Nephron progenitor cell (in vitro differentiated cells): ENCODE measurements at places on chromosomes 6 and 20.

- no peak for DNase-seq
Measured at GRCh38 chr6:87342829-87343228, 1.8 kb upstream of the C6orf163 start.

- DNase-seq: peak; percentile 59
Measured at GRCh38 chr6:28953039-28953584, 29.3 kb upstream of the TRIM27 start.

DNA sequence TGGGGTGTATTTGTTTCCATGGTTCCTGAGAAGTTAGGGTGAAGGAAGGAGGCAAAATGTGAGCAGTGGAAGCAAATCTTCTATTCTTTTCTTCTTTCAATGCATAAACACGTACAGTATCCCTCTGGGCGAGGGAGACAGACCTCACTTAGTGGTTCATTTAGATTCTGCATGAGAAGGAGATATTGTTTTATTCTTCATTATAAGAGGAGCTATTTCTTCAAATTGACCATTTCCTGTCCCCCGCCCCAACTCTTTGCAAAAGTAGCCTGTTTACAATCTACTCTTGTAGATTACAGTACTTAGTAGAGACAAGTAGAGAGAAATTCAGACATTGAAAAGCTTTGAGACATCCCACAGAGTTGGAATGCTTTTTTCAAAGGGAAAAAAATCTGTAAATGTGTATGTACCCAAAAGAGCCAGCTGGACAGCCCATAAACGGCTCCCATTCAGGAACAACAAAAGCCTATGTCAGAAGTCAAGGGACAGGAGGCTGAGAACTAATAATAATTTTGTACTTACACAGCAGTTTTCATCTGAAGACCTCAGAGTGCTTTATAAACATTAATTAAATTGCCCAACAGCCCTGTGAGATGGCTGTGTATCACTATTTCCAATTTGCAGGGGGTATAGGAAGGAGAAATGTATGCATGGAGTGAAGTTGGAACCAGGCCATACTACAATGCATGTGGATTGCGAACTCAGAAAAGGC, 23.9 kb downstream of the CD83 start:
- DNase-seq: no peak

- no peak for DNase-seq
Measured at GRCh38 chr6:70673601-70674000, 5.9 kb downstream of the SMAP1 start.

DNA sequence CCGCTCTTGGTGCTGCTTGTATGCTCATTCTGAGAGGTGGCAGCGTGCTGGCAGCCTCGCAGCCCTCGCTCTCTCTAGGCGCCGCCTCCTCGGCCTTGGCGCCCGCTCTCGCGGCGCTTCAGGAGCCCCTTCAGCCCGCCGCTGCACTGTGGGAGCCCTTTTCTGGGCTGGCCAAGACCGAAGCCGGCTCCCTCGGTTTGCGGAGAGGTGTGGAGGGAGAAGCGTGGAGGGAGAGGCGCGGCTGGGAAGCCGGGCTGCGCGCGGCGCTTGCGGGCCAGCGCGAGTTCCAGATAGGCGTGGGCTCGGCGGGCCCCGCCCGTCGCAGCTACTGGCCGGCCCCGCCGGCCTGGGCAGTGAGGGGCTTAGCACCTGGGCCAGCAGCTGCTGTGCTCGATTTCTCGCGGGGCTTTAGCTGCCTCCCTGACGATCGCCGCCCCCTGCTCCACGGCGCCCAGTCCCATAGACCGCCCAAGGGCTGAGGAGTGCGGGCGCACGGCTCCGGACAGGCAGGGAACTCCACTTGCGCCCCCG, 19.5 kb upstream of the FAM8A1 start:
- peak; percentile 28 for DNase-seq

- no peak for DNase-seq
Measured at GRCh38 chr6:133017581-133017980, 203.2 kb downstream of the RPS12 start.

GRCh38 chr20:53073636-53074415, 101.7 kb downstream of the TSHZ2 start:
- no peak for DNase-seq

DNA sequence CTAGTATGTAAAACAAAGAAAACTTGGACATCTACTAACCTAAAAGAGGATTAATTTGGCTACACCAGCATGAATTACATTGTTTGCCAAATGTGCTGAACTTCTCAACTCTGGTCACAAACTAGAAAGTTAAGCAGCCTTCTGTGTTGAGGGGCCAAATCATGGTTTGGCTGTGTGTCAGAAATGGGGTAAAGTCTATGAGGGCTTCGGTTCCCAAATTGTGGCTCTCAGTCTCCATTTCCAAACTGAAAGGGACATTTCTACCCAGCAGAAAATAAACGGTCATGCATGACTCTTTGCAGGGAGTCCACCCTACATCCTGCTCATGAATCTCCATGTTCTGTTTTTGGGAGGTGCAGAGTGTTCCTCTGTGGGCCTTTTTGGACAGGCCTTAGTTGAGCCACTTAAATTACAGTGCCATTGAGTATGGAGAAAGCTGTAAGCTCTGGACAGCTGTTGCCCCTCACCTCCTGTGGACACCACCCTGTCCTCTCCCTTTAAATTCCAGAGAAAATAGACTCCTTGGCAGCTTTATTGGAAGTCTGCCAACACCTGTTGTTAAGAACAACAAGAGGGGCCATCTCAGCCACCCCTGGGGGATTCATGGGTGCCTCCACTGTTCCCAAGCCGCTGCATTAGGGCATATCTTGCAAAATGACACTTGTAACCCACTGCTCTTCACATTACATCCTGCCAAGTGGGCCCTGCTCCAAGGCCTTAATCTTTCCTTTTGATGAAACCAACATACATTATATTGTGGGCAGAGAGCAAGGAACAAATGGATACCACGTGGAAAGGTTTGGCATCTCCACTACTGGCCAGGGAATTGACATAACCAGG, 27.5 kb upstream of the SNRPC start:
- no peak for DNase-seq

DNA sequence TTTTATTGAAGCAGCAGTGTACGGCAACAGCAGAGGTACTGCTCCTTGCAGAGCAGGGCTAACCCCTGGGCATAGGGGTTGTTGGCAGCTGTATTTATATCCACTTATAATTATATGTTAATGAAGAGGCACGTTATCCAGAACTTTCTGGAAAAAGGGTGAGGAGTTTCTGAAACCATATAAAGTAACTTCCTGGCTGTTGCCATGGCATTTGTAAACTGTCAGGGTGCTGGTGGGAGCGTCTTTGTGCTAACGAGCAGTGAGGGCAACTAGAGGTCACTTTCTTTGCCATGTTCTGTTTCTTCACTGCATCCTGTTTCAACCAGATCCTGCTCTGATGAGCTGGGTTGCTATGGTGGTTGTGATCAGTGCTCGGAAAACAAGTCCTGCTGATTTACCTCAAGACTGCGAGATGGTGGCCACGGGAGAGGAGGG, 11.1 kb upstream of the ARFGEF2 start:
- no peak for DNase-seq

DNA sequence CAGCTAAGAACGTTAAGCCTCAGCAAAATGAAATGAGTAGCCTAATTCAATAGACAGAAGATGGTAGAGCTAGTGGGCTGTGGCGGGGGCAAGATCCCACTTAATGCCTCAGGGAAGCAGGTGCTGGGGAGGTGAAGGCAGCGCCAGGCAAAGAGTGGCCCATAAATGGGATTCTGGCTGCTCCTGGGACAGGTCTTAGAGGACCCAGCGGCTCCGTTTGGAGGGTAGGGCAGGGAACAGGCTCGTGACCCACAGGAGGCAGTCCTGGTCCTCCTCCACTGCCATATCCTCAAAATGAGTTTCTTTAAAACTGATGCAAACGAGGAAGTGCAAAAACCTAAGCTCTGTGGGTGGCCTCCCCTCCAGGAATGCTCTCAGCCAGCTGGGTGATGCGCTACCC, 32.7 kb downstream of the SAYSD1 start:
- no peak for DNase-seq

GRCh38 chr6:161355696-161356095, 81.8 kb upstream of the AGPAT4 start:
- DNase-seq: no peak

DNA sequence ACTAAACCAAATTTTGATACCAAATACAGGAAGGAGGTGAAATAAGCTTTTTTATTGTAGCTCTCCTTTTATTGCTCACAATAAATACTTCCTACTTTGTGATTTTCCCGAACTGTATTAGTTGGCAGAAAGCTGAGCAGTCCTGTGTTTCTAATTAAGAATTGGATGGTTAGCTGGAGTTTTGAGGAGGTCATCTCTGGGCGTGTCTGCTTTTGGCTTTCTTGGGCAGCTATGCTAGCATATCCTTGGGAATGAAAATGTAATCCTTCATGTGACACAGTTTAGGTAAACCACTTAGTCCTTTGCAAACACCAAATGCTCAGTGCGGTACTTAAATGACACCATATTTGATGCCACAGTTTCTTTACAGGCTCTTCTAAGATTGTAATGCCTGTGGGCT, 67.5 kb downstream of the MTHFD1L start:
- no peak for DNase-seq

DNA sequence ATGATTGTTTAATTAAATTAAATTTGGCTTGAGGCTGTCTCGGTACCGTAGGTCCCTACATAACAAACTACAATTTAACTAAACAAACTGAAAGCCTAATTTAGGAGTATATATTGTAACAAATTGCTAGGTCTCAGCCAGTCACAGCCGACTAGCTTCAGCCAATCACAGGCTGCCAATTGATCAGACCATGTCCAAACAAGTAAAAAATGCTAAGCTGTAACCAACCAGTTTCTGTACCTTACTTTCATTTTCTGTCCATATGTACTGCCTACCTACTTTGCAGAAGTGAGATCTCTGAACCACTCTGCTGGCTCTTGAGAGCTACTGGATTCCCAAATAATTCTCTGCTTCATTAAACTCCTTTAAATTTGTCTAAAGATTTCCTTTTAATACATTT, 648.0 kb upstream of the GJE1 start:
- DNase-seq: no peak

GRCh38 chr20:50009521-50010454, 27.0 kb downstream of the SNAI1 start:
- peak; percentile 67 for DNase-seq

DNA sequence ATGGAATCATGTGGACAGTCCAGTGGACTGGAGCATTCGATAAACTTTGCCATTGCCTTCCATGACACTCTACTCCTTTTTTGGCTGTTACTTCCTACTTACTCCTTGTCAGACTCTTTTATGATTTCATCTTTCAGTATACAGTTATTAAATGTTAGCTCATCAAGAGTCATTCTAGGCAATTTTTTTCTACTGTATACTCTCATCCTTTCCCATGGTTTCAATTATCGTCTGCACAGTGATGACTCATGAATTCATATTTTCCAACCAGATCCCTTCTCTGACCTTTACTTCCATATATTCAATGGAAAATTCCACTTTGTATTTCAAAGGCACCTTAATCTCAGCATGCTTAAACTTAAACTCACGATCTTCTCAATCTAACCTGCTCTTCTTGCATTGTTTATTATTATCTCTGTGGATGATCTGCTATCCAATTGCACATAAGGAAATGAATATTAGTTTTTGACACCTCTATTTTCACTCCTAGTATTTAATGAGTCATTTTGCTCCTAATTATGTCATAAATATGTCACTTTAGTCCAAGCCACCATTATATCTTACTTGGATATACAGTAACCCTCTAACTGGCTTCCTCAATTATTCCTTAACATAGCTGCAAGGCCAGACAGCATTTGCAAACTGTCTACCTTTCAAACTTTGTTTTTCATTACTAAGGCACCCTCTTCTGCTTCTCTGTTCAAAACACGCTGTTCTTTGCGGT, 427.5 kb downstream of the PHF3 start:
- no peak for DNase-seq

DNA sequence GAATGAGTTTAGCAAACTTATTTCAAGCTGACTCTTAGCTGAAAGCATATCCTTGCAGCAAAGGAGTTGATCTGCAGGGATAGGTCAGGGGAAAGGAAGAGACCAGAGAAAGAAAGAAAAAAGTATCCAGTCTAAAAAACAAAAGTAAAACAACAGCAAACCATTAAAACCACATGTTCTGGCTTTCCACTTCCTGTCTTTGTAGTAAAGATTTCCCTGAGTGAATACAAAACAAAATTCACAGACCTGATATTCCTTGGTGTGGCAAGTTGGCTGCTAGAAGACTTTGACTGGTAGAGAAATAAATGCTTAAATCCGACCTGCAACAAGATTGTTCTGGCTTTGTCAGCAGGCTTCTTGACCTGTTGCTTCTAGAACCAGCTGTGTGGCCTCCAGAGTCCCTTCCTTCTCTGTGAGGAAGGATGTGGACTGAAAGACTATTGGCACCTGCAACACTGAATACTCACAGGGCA, 23.4 kb upstream of the MCM3 start:
- DNase-seq: no peak

GRCh38 chr20:51182571-51182970, 159.7 kb upstream of the KCNG1 start:
- no peak for DNase-seq

- DNase-seq: no peak
Measured at GRCh38 chr20:22423190-22423832, 161.1 kb downstream of the FOXA2 start.

DNA sequence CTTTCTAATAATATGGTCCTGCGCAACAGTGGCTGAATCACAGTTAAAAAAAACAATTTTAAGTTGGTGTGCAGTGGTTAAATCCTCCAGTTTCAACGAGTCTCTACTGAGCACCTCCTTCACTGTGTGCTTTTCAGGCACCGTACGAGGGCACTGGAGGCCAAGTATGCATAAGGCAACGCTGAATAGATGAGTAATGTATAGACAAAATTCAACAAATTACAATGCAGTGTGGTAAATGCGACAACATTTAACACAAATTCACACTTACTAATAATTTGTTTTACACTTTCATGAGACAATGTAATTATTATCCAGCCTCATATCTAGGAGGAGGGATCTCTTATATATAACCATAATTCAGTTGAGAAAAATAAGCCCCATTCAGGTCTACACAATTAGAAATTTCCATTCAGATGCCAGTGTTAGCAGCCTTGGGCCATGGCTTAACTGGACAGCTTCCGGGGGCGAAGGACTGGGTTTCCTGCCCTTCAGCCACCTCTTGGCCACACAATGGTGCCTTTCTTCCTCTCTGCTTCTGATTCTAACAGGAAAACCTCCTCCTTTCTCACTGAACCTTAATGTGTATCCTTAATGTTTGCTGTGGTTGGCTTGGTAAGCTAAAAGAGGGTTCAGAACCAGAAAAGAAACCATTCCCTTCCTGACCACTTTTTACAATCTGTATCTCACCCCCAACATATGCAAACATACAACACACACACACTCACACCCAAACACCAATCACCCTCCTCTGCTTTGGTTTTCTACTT, 51.9 kb downstream of the B4GALT5 start:
- DNase-seq: no peak

DNA sequence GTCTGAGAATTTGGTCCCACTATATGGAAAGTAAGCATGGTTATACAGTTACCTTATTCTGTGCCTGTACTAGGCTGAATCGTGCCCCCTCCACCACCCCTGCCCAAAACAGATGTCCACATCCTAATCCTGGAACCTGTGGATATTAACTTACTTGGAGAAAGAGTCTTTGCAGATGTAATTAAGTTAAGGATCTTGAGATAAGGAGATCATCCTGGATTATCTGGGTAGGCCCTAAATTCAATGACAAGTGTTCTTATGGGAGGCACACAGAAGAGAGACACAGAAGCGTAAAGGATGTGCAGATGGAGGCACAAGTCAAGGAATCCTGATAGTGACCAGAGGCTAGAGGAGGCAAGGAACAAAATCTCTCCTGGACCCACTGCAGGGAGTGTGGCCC, 116.7 kb upstream of the MAN1A1 start:
- no peak for DNase-seq
